NCI-H446 treated with DMSO at 0.1 percent for 48 hours (cell line): ENCODE measurements at places on chromosomes 7 and 10.

DNA sequence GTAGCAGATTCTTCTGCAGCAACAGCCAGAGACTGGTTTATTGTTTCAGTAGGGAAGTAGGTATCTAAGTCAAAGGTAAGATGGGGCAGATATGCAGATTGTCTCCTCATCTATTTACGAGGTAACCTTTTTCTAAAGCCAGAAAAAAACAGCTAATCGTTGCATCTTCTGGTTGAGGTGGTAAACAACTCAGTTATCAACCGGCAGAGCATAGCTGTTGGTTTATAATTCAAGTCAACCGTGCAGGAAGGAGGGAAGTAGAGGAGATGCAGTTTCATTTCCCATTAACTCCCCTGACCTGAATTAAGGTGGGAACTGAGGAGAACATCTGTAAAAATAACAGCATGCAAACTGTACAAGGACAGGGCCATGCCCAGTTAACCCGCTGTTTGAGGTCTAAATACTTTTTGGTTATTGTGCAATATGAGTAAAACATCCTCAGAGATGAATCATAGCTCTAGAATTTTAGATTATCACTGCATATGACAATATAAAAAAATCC, 156.5 kb upstream of the ITGB1 start:
- DNase-seq: no peak

DNA sequence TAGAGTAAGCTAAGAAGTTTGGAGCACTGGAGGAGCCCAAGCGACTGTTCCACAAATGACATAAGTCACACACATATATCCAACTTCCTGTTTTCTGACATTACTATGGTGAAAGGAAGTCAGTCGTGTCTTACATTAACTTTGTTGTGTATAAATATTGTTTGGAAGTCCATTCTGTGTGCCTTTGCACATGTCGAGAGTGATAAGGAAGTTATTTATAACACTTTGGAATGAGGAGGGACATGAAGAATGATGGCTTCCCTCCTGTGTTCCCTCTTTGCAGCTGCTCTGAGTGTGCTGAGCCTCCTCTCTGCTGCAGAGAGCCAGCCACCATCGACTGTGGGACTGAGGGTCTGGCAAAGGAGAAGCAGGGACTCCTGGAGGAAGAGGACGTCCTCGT, 40.4 kb upstream of the MGMT start:
- no peak for DNase-seq

DNA sequence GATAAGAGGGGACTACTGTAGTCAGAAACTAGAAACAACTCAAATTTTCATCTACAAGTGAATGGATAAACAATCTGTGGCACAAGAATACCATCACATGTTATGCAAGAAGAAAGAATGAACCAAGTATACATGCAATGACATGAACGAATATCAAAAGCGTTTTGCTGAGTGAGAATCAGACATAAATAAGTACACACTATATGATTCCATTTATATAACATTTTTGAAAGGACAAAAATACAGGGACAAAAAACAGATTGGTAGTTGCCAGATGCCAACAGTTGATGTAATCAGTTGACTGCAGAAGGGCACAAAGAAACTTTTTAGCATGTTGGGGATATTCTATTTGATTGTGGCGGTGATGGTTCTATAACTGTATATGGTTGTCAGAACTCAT, 33.6 kb downstream of the CTNNA3 start:
- no peak for DNase-seq

GRCh38 chr7:121643320-121643719, 229.6 kb upstream of the PTPRZ1 start:
- DNase-seq: no peak

- DNase-seq: no peak
Measured at GRCh38 chr10:56698506-56698905, 337.4 kb upstream of the ZWINT start.

DNA sequence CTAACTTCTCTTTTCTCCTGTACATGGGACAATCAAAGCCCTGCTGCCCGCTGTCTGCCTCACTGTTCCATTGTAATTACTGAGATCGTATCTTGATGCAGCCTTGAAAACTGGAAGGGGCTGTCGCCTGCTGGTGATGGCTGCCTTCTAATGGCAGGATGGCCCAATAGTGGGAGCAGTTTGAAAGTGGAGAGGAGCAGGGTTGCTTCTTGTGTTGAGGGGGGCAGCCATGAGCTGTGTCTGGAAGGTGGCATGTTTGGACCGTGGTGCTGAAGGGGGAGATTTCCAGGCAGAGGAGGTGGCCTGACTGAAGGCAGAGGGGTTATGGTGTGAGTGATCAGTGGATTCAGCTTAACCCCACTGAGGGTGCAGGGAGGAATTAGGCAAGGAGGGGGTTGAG, 8.1 kb downstream of the WDFY4 start:
- no peak for DNase-seq

DNA sequence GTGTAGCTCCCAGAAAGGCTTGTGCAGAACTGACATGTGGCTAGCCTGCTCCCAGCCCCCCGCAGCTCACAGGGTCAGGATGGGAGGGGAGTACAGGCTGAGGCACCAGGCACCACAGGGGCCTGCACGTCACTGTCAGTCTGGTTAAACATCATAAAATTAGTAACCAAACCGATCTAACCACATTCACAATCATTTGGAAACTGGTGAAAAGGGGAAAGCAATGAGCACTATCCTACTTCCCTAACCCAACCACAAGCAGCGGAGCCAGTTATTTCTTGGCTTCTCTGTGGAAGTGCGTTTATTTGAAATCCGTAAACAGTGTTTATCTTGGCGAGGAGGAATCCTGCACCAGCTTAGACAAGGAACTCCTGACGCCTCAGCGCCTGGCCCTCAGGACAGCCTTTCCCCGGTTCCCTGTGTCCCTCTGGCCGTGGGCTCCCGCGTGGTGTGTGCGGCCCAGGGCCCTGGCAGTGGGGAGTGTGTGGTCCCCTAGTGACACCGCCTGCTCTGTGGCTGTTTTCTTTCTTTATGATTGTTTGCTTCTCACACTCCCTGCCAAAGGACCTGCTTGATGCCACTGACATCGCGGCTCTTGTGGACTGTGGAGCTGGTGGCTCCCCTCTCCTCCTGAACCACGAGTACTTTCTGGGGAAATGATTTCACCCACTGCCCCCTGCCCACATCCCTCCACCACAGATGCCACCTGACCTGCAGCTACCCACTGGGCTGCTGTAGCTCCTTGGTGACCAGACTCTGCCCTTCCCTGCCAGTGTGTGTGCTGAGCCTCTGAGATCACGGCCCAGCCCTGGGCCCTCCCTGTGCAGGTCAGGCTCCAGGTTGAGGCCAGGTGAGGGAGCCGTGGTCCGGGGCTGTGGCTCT, 38.0 kb downstream of the INPP5A start:
- DNase-seq: no peak
